ENCODE measurements at places on chromosomes 5 and 9.

DNA sequence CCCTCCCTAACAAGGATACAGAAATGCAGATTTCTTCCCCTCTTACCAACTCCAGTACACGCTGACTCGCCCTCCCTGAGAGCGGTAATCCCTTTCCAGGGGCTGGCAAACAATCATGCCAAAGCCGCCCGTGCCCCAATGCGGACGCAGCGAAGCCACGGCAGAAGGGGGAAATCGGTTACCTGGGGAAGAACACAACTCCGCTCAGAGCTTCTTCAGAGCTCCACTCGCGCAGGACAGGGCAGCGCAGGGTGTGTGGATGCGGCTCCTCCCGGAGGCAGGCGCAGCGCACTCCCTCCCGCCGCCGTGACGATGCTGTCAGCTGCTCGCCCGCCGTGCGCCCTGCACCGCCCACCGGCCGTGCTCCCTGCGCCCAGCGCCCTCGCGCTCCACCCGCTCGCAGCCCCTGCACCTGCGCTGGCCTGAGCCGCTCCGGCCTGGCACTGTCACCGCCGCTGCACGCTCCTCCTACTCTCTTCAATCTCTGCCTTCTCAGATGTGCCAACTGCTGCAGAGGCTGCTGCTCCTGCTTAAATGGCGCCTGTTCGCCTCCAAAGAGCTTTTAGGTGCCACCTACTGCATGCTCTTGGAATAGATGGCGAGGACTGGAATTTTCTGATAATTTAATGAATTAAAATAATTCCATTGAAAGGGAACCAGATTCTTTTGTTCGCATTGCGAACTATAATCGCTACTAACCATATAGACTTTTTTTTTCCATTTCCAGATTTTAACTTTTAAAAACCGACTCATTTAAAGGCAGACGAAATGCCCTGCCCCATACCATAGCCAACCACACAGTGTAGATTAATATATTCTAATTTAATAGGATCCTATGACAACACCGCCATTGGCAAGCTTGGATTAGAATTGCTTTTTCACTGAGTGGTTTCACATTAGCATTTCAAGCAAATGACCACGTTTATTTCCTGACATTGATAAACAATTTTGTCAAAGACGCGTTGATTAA is at the start of gene DIRAS2:
Gene DIRAS2 (minus strand): TSS at position 255 of the 970 bp plus-strand sequence. CDS start 28,997 bp downstream, outside the sequence.
- DNase-seq: no peak

GRCh38 chr5:79803007-79803406 is 113.4 kb downstream of the CMYA5 start:
- DNase-seq: no peak

DNA sequence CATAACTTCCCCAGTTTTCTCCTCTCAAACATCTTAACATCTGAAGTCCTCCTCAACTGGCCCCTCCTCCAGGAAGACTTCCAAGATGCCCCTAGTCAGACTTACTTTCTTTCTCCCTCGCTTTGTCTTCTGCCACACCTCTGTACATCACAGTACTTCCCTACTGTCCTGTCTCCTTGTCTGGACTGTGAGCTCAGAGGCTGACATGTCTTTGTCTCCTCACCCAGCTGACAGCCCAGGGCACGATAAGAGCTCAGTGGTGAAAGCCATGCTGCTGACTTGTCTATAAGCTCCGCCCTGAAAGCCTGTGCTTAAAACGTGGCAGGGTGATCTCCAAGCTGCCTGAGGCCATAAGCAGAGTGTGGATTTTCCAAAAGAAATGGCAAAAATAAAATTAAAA is 33.0 kb upstream of the SLC25A51 start:
- DNase-seq: no peak

- DNase-seq: no peak
These were observed 17.5 kb downstream of the IL9 start for GRCh38 chr5:135878156-135878620.

- no peak for DNase-seq
These were observed 40.0 kb upstream of the GRAMD2B start for GRCh38 chr5:126383246-126383645.

- no peak for DNase-seq
These were observed 64.5 kb downstream of the PAM start for GRCh38 chr5:102819634-102820033.

DNA sequence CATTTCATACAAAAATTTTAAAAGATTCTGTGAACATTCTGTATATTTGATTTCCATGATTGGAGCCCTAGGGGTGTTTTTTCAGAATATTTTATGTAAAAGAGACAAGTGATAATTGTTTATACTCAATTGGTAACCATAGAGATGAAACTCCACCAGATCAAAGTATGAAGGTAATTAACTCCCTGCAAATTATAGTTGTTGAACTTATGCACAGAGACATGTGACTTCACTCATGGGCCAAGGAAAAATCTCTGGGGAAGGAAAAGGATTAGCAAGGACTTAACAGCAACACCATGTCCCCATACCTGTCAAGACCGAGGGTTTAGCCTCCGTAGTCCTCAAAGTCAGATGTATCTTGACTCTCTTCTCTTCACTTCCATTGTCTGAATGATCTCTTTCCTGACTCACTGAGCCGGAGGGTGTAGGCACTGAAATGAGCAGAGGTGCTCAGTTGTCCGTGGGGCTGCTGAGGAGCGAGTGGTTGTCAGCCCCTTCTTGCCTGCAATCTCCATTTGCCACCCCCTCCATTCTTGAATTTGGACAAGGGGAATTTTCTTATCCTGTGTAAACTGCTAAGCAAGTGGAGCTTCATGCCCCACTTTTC is 17.5 kb upstream of the CXCL14 start:
- DNase-seq: no peak

DNA sequence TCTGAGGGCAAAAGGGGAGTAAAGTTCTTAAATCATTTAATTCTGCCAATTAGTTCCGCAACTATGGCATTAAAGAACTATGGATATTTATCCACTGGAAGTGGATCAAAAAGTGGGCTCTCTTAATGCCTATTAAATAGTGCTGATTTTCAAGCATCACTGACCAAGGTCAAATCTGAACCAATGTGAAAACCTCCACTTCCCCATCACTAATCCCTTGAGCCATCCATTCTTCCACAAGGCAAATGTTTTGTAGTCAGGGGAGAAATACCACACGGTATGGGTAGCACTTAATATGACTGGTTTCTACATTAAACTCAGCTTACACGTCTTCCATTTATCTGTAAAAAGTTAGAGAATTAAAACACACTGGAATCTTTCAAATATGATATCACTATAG is 57.6 kb downstream of the MLLT3 start:
- DNase-seq: no peak

- DNase-seq: no peak
These were observed 717.5 kb downstream of the IRX1 start for GRCh38 chr5:4313138-4313537.

GRCh38 chr5:151086905-151087360 is 6.1 kb upstream of the TNIP1 start:
- DNase-seq: peak; percentile 62

- no peak for DNase-seq
These were observed 48.8 kb downstream of the SH3GL2 start for GRCh38 chr9:17627641-17628040.

- no peak for DNase-seq
These were observed 157.7 kb upstream of the SLC24A2 start for GRCh38 chr9:19946441-19947109.

- peak; percentile 83 for DNase-seq
These were observed at the start of gene N4BP3 for GRCh38 chr5:178113141-178113787. Gene N4BP3 (plus strand): TSS chr5:178113532. CDS start chr5:178119584, 6,052 bp downstream.

- DNase-seq: no peak
These were observed 10.9 kb upstream of the ZDHHC11 start for GRCh38 chr5:861442-862366.

GRCh38 chr5:171152382-171152781 is 156.7 kb upstream of the TLX3 start:
- DNase-seq: no peak

DNA sequence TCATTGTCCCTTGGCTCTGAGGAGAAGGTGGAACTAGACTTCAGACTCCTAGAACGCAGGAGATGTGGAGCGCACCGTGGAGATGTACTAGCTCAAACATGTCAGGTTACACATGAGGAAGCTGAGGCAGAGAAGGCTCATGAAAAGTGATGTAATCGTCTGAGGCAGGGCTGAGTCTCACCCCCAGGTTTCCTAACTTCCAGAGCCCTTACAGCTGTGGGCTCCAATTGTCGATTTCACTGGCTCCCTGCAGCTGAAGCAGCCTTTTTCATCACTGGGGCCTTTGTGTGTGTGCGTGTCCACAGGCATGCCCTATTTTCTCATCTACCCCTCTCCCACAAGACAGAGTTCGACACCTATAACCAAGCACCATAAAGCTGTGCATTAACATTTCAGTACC is 370.6 kb downstream of the NTRK2 start:
- no peak for DNase-seq

DNA sequence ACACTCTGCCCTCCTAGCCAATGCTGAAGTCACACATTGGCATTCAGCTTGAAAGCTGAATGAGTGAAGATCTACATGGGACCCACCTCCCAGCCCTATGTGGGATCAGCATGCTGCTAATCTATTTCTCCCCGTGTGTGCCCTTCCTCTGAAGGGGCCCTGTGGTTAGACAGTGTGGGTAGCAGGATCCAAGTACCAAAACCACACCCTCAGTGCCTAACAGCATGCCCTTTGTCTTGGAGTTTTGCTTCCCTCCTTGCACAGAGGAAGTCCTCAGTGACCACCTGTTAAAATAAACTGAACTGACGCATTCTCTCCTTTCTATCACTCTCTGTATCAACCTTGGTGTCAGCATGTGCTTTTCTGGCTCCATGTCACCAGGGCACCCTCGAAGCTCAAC is 25.0 kb downstream of the SH3TC2 start:
- no peak for DNase-seq

GRCh38 chr5:87151547-87151946 is 116.1 kb upstream of the RASA1 start:
- no peak for DNase-seq

DNA sequence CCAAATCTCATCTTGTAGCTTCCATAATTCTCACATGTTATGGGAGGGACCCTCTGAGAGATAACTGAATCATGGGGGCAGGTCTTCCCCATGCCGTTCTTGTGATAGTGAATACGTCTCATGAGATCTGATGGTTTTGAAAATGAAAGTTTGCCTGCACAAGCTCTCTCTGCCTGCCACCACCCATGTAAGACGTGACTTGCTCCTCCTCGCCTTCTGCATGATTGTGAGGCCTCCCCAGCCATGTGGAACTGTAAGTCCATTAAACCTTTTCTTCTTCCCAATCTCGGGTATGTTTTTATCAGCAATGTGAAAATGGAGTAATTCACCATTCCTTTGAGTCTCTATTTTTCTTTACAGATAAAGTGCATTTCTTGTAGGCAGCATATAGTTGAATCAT is 66.9 kb upstream of the FNIP1 start:
- DNase-seq: no peak

- peak; percentile 15 for DNase-seq
These were observed 42.1 kb downstream of the SEC61B start for GRCh38 chr9:99264070-99264680.

DNA sequence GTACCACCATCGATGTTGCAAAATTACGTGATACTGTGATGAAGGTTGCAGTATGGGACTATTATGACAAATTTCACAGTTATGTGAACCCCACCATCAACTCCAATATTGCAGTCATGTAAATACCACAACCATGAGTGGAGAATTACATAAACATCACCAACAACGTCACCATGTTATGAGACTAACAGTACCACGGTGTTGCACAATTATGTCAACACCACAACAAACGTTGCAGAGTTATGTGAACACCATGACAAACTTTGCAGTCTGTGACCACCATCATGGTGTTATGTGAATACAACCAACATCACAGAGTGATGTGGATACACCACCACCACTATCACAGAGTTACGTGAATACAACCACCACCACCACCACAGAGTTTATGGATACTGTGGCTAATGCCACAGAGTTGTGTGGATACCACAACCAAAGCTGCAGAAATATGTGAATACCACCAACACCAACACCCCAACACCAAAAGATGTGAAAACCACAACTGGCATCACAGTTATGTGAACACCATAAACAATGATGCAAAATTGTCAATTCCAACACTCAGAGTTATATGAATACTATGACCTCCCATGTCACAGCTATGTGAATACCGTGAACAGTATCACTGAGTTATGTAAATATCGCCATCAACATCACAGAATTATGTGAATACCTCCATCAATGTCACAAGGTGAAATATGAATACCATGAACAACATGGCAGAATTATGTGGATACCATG is 62.4 kb downstream of the SHC3 start:
- DNase-seq: no peak

DNA sequence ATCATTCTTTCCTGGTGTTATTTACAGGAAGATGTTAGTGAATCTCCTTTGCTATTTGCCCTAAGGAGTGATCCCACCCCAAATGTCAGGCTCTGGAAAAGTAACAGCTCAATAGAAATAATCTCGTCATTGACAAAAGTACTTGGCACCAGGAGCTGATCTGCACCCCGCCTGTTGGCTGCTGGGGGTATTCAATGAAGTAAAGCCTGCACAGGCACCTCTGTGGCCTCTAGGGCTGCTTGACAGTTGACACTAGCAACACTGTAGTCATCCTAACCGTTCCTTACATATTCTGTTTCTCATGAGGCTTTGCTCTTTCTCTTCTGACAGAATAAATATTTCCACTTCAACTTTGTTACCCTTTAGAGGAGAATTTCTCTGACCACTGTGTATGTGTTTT is 103.4 kb downstream of the DOCK2 start:
- no peak for DNase-seq
